ENCODE measurements at places on chromosomes 1 and 21.

DNA sequence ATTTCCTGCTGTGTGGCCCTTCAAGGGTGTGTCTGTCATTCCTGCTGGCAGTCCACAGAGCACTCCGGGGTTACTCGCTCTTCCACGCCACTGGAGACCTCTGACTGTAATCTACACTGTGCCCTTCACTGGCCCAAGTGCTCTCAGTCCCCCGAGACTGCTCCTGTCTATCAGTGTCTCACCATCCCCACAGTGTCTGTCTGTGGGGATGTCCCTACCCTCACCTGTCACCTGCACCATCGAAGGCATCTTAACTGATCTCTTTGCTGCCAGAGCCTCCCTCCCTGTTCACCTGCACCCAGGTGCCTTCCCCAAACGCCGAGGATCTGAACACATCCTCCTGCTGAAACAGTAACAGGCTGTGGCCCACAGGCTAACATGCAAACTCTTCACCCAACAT is 136.7 kb downstream of the MATN1 start:
- peaks cover 29% of the 10 kb centered on the region for H3K27me3 ChIP-seq
- no peak overlapping the region for H3K4me3 ChIP-seq
- H3K36me3 ChIP-seq: no peaks in the 10 kb centered on the region
- DNase-seq: no peak

DNA sequence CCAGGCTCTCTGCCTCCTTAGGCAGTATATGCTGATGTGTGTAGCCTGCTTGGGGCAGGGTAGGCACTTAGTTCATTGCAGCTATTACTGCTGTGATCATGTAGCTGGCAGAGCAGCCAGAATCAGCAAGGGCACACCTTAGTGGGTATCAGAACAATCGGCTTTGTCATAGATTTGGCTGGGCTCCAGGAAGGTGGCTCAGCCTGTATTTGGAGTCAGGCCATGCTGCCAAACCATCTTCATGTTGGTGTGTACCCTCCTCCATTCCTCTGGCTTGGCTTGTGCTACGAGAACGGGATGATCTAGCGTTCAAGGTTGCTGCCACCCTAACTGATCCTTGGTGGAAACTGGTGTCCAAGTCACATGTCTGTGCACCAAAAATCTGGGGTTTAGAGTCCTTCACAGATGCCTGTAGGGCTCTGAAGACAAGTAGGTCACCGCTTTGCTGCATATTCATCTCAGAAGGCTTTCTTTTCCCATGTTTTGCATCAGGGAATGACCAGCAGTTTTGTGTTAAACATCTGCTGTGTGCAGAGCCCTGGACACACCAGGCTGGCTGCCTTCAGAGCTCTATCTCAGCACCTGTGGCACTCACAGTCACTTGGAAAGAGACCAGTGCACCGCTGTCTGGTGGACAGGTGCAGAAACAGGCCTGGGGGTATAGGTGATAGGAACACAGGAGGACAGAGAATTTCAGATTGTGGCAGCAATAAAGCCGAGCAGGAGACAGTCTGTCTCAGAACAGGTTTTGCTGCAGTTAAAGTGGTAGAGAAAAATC is 23.7 kb downstream of the VANGL1 start:
- DNase-seq: no peak
- no peak overlapping the region for H3K27ac ChIP-seq
- H3K36me3 ChIP-seq: no peaks in the 10 kb centered on the region

DNA sequence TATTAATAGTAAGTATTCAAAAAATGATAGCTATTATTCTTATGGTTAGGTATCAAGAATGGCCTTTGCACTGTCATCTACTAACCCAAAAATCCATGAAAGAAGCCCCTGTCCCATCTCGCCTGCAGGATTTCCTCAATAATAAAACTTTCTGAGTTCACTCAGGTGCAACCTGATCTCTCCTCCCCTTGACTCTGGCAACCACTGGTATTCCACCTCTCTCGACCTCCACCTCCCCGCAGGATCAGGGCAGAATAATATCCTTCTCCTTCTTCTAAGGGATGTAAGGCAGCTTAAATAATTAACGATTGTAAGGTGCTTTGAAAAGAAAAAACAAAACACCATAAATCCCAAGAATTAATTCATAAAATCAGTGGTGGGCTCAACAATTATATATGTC is 359.3 kb downstream of the PLPP3 start:
- H3K27me3 ChIP-seq: no peaks in the 10 kb centered on the region
- no peaks in the 10 kb centered on the region for H3K4me1 ChIP-seq
- H3K4me3 ChIP-seq: no peak overlapping the region
- no peak for DNase-seq
- no peaks in the 10 kb centered on the region for H3K36me3 ChIP-seq
- no peak overlapping the region for H3K27ac ChIP-seq

- H3K27ac ChIP-seq: no peak overlapping the region
- H3K4me3 ChIP-seq: no peak overlapping the region
- no peaks in the 10 kb centered on the region for H3K27me3 ChIP-seq
- H3K4me1 ChIP-seq: no peaks in the 10 kb centered on the region
- no peak for DNase-seq
These were observed 19.0 kb upstream of the PRSS38 start for GRCh38 chr1:227796359-227796915.

DNA sequence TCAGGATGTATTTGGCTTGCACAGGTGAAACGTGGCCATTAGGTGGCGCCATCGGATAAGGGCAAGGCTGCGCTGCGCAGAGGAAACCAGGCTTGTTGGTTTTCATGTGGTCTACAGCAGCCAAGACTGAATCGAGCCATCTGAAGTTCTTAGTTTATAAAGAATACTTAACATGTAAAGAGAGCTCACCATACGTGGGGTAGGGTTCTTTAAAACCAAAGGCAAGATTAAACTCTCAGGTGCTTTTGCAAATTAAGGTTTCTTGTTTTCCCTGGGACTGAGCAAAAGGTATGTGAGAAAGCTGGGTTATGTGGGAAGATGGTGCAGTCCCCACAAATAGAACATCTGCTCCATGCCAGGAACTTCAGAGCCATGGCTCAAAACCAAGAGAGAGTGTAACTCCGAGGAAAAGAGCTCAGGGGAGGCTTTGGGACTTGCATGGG is 9.3 kb downstream of the MASP2 start:
- H3K36me3 ChIP-seq: no peaks in the 10 kb centered on the region
- no peaks in the 10 kb centered on the region for H3K27me3 ChIP-seq
- peak; percentile 90 for DNase-seq

DNA sequence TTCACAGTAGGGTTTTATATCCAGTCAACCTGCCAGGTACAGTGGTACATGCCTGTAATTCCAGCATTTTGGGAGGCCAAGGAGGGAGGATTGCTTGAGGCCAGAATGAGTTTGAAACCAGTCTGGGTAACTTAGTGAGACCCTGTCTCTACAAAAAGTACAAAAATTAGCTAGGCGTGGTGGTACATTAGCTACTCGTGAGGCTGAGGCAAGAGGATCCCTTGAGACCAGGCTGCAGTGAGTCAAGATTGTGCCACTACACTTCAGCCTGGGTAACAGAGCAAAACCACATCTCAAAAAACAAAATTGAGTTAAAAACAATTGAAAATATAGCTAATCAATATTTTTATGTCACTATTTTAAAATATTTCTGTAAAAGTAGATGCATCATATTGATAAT is 33.2 kb downstream of the DDI2 start:
- no peak overlapping the region for H3K27ac ChIP-seq
- no peaks in the 10 kb centered on the region for H3K4me1 ChIP-seq
- no peak overlapping the region for H3K4me3 ChIP-seq

- peak; percentile 47 for DNase-seq
- H3K4me3 ChIP-seq: peak overlapping the region; percentile 43
- no peak overlapping the region for H3K27ac ChIP-seq
These were observed 68.4 kb upstream of the SSBP3 start for GRCh38 chr1:54474310-54475251.

GRCh38 chr1:52842643-52843310 is at the start of gene ZYG11A:
ZYG11A (plus strand) TSS chr1:52842760; CDS start chr1:52842884, 124 bp downstream.
- H3K36me3 ChIP-seq: no peaks in the 10 kb centered on the region
- peaks cover 33% of the 10 kb centered on the region for H3K27me3 ChIP-seq
- DNase-seq: peak; percentile 74

- H3K4me3 ChIP-seq: no peak overlapping the region
- H3K36me3 ChIP-seq: no peaks in the 10 kb centered on the region
- peaks cover 4% of the 10 kb centered on the region for H3K4me1 ChIP-seq
These were observed 105.7 kb upstream of the PPP2R5A start for GRCh38 chr1:212179394-212180076.

DNA sequence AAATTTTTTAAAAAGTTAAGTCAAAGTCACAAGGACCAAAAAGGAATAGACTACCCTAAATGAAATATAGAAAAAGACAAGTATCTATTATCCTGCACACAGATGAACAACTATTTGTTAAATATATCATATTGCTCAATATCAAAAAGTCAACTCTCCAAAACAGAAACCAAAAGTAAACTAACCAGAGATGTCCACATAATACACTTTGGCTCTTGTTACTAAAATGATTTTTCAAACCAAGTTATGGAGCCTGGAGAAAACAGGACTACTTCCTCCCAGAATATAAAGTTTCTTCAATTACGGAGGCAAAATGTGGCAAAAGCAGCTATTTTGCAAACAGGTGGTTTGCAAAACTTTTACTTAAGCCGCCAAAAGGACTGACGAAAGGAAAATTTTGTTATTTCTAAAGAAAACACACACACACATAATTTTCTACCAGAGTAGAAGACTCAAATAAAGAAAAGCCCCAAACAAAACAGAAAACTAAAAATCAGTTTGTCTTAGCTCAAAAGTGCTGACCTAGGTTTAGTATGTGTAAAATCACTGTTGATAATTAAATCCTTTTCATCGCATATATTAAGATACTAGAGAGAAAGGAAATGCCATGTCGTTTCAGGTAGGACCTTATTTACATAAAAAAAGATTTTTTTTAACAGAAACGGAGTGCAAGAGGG is 1.1 kb downstream of the DPYD start:
- H3K27ac ChIP-seq: peak overlapping the region; percentile 94
- H3K27me3 ChIP-seq: no peaks in the 10 kb centered on the region
- DNase-seq: no peak
- H3K4me1 ChIP-seq: peaks cover 50% of the 10 kb centered on the region
- peak overlapping the region; percentile 93 for H3K4me3 ChIP-seq
- H3K36me3 ChIP-seq: no peaks in the 10 kb centered on the region

- H3K27me3 ChIP-seq: peaks cover 18% of the 10 kb centered on the region
- no peak overlapping the region for H3K4me3 ChIP-seq
- no peak overlapping the region for H3K27ac ChIP-seq
- H3K36me3 ChIP-seq: no peaks in the 10 kb centered on the region
- DNase-seq: no peak
These were observed 98.2 kb downstream of the UCK2 start for GRCh38 chr1:165925498-165926079.

- H3K27me3 ChIP-seq: peaks cover 2% of the 10 kb centered on the region
- no peak overlapping the region for H3K4me3 ChIP-seq
- H3K27ac ChIP-seq: no peak overlapping the region
- no peak for DNase-seq
- peaks cover 2% of the 10 kb centered on the region for H3K36me3 ChIP-seq
- no peaks in the 10 kb centered on the region for H3K4me1 ChIP-seq
These were observed 21.1 kb downstream of the OLFML3 start for GRCh38 chr1:114000406-114000805.
